ENCODE measurements at places on chromosomes 6 and 20.

DNA sequence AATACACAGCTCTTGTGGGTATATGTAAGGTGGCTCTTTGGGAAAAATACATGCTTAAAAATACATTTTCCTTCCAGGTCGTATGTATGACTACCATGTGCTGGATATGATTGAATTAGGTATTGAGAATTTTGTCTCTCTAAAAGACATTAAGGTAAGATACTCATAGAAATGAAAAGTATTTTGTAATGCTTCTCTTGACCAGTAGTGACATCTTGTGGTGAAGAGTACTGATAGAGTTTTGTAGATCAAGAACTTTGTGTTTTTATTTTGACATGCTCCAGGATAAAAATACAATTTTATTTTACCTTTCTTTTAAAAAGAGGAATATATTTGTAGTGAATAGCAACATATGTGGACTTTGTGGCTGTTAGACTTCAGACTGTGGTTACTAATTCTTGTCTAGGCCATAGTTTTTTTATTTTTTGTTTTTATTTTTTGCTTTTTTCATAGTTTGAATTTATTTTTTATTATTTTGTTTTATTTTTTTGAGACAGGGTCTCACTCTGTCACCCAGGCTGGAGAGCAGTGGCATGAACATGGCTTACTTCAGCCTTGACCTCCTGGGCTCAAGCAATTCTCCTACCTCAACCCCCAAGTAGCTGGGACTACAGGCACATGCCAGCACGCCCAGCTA is 17.9 kb downstream of the RPF2 start:
- no peak for DNase-seq

DNA sequence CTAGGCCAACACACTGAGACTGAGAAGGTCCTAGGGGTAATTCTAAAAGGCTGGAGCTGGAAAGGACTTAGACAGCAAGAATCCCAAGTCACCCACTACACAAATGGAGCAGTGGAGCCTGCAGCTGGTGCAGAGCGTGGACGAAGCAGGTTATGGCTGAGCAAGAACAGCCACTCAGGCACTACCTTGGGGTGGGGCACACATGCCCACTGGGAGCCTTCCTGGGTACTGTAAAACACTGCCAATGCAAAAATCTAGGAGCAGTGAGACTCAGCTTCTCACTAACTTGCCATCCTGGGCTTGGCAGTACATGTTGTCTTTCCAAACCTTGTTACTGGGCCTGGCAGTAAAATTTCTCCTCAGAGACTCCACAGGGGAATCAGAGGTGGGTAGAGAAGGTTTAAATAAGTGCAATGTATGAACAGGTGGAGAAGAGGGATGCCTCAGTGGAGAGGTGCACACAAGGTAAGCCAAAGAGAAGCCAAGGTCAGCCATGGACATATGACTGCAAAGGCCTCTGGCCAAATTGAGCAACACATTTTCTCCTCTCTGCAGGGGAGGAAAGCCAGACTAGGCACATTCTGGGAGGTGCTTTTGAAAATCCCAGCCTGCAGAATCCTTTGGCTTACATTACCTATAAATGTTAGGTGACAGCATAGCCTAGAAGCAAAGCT is 105.6 kb downstream of the TNFRSF21 start:
- no peak for DNase-seq

- no peak for DNase-seq
Observed at GRCh38 chr20:23119456-23120216, 33.5 kb upstream of the CD93 start.

- no peak for DNase-seq
Observed at GRCh38 chr6:167770291-167770955, 56.3 kb upstream of the AFDN start.

DNA sequence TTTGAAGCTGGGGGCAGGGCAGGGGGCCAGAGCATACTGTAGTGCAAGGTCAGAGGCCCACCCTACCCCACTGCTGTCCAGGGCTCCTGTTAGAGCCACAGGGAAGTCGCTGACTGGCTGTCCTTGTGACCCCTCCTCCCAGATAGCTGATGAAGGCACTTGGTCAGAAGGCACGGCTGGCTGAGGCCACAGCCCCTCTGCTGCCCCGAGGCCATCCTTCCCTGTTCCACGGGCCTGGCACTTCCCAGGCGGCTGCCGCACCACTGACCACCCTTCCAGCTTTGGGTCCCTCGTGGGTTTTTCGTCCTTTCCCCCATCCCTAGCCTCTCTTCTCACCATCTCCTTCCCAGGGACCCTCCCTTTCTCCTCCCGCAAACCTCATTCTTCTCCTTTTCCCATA is 9.2 kb upstream of the EMILIN3 start:
- no peak for DNase-seq

DNA sequence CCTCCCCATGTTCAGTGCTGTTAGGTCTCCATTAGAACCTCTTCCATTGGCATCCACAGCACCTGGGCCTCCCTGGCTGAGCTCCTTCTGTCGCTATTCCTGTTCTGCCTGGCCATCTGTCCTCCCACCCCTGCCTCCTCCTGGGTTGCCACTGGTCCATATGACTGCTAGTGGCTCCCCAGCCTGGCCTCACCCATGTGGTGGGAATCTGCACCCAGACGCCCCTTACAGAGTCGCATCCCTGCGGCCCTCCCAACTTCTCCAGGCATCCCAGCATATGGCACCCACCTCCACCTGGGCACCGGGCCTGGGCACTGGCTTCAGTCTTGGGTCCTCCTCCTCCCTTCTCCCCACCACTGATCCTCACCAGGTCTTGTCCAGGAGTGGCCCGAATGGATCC is 7.7 kb downstream of the CDC25B start:
- no peak for DNase-seq

DNA sequence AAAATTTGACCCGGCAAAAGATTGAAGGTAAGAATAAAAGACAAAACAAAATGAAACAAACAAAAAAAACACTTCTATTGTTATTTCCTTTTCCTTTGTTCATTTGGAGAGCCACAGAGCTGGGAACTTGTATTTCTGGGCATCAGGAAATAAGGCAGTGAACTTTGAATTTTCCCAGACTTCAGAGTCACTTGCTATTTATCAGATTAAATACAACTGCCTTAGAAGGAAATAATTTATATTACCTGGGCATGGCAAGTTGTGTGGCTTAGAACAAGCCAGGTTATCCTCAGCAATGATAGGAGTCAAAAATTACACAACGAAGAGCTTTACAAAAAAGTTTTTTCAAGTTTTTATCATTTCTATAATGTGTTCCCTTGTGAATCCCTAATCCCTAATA is 20.2 kb upstream of the MRAP2 start:
- DNase-seq = no peak

- DNase-seq = no peak
Observed at GRCh38 chr20:57250607-57251343, 15.7 kb downstream of the BMP7 start.

DNA sequence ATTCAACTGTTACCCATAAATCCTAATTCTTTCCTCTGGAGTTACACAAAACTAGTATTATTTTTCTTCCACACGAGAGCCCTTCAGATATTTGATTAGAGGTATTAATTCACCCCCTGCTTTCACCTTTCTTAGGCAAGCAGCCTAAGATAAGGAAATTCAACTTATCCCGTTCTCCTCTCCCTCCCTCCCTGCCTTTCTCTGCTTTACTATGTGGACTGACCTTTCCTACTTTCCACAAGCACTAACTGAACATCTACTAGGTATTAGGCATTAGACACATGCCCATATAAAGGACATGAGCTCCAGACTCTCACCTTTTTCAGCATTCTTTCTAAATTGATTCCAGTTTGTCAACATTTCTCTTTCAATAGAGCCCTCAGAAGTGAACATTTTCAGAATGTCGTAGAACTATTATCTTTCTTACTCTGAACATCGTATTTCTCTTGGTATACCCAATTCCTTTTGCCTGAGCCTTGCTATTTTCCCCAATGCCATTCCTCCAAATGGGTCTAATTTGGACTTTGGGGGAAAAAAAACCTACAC is 16.5 kb downstream of the ELOVL2 start:
- DNase-seq = no peak

- DNase-seq = no peak
Observed at GRCh38 chr6:130853555-130854183, 26.5 kb downstream of the SMLR1 start.

DNA sequence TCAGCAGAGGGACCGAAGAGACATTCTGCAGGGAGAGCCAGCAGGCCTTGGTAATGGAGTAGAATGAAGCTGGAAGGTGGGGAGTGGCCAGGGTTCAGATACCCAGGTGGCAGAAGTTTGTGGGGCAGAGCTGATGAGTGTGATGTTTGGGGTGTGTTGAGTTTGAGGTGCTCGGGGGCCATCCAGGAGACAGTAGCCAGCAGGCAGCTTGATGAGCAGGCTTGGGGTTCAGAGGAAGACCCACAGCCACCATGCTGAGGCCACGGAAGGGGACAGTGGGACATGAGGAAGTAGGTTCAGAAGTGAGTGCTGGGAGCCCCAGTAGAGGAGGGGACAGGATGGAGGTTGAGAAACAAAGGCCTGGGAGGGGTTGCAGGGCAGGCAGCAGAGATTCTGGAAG is 11.1 kb upstream of the FOXS1 start:
- no peak for DNase-seq

- DNase-seq = no peak
Observed at GRCh38 chr6:83365931-83366330, 64.9 kb downstream of the ME1 start.

DNA sequence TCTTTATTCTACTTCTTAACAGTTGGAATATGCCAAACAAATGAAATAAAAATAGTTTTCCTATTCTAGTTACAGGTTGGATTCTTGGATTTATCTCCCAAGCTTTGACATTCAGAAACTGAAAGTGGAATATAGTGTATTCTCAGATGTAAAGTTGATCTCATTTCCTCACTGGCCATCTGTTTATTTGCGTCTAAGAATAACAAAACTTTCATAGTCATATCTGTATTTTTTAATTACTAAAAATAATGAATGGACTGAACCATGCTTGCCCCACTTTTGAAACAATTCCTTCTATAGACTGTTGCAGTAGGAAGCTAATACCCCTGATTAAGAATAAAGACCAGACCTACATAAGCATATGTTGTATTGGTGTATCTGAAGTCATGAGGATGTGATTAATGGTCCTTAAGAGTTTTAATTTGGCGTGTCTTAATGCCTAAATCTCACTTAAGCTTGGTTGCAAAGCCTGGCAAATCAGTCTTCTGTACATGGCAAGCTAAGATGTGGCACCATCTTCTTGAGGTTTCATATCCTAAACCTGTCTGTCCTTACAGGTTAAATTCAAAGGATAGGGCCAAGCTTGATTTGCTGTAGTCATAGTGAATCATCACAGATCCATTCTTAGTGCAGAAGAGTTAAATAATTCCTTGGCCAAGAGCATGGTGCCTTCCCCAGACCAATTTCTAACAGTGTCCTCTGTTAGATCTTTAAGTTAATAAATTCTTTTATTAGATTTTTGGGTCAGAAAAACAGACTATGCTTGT is 58.9 kb downstream of the FOXO3 start:
- DNase-seq = no peak
